ELR (cell line): ENCODE measurements at places on chromosomes 7 and 10.
A peak's percentile ranks its signal among the peaks of the same experiment; 100 is the strongest.

DNA sequence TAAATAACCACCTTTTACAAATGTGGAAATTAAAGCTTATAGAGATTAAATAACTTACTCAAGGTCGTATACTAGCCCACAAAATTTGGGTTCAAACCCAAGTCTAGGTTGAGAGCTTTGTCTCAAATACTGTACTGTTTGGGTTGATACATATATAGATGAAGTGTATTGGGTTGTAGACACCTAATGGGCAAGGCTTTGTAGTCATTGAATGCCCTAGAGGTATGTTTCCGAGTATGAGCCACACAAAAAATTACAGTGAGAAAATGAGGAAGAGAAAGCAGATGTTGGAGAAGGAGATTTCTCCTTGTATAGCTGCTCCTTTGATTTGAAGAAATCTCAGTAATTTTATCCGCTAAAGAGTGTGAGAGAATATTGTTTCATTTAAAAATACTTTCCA is 60.6 kb downstream of the C1GALT1 start:
- DNase-seq: no peak

DNA sequence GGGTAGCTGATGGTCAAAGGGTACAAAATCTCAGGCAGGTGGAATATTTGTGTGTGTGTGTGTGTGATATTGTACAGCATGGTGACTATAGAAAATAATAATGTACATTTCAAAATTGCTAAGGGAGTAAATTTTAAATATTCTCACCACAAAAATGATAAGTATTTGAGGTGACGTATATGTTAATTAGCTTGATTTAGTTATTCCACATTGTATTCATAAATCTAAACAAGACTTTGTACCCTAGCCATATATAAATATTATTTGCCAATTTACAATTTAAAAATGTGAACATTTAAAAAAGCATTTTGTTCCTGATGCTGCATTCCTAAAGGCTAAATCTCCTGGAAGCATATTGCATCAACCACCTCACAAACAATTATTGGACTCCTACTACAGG is 47.0 kb downstream of the PFKFB3 start:
- no peak for DNase-seq

GRCh38 chr7:41097501-41097900 is 605.4 kb downstream of the INHBA start:
- peak; percentile 91 for DNase-seq

DNA sequence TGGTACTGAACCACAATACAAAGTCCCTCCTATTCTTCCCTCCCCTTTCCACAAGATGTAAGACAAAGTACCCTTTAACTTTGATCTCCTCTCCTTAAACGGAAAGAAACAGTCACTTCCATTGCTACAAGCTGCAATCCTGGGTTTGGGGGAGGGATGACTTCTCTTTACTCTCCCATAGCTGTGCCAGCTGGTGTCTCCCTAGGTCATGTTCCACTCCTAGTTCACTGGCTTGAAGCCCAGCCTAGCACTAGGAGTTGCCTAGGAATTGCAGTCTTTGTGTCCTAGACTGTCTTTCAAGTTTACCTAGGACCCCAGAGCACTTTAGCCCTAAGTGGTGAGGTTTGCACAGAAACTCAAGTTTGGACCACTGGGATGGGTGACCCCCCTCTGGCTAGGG is 311.1 kb downstream of the HPSE2 start:
- no peak for DNase-seq

DNA sequence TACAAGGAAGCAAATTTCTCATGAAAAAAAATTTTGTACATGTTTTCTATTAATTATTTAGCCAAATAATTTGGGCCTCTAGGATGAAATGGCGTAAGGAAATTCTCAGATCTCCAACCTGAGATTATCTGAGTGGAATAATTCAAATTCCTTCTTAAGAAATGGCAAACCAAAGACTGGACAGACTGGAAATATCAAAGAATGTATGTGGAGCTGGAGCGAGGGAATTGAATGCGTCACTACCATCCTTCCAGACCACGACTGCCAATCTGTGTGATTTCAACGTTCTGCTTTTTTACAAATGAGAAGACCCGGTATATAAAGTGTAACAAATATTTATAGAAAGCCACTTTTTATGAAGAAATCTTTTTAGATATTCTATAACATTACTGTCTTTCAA is 12.4 kb upstream of the BLNK start:
- no peak for DNase-seq

- no peak for DNase-seq
Observed at GRCh38 chr7:6432781-6433180, 15.0 kb downstream of the DAGLB start.

DNA sequence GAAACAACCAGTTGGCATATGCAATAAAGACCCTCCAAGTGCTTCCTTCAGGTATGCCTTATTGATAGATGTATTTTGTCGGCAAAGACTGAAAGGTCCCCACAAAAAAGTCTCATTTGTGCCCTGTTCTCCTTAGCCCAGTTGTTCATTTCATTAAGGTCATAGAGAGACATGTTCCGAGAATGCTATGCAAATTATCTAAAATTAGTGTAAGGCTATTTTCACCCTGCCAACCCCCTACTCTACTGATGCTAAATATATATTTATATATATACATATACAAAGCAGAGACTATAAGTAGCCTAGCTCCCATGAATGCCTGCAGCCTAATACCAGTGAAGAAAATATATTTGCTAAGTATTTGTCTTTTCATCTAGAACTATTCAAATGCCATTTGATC is 96.7 kb upstream of the ADO start:
- DNase-seq: no peak

DNA sequence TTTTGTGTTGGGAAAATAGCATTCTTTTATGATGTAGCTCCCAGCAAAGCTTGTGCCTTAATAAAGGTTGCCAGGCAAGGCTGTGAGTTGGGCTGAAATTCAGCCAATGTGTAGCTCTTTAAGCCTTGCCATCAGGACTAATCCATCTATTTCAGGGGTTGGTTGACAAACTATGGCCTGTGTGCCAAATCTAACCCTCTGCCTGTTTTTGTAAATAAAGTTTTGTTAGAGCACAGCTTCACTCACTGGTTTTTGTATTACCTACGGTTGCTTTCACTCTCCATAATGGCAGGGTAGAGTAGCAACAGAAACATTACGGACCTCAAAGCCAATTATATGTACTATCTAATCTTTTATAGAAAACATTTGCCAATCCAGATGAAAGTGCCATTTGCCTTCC is 638.1 kb upstream of the POT1 start:
- DNase-seq: no peak

- DNase-seq: peak; percentile 44
Observed at GRCh38 chr10:117462816-117463544, 79.6 kb upstream of the EMX2 start.

DNA sequence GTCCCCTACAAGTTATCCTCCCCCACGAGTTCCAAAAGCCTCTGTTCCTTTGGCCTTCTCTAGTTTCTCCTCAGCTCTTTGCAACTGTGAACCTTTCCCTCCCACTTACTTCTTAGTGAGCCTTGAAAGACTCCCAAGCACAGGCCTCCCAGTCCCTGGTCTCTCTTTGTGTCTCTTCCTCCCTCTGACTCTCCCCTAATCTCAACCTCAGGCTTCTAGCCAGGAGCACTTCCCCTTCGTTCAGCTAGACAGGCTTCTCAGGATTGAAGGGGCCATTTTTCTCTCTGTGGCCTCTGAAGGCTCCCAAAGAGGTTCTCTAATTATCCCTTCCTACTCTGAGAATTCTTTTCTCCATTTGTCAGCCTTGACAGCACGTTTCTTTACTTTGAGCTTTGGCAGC is 50.2 kb upstream of the PHYHIPL start:
- no peak for DNase-seq

DNA sequence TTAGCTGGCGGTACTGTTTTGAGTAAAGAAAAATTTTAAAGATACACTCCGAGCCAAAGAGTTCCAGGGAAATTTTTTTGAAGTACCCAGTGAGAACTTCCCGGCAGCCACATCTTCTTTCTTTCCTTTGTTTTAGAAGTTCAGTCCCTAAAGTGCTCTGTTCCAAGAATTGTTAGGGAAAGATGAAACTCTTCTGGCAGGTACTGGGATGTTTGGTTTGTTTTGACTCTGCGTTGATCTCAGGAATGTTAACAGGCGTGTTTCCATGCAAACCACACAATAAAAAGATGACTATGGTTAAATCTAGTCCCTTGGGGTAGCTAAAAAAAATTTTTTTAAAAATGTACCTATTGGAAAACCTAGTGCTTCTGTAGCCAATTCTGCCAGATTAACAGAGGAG is 224.7 kb upstream of the PHYHIPL start:
- DNase-seq: peak; percentile 27

- DNase-seq: no peak
Observed at GRCh38 chr10:97371696-97372095, 29.4 kb downstream of the RRP12 start.

DNA sequence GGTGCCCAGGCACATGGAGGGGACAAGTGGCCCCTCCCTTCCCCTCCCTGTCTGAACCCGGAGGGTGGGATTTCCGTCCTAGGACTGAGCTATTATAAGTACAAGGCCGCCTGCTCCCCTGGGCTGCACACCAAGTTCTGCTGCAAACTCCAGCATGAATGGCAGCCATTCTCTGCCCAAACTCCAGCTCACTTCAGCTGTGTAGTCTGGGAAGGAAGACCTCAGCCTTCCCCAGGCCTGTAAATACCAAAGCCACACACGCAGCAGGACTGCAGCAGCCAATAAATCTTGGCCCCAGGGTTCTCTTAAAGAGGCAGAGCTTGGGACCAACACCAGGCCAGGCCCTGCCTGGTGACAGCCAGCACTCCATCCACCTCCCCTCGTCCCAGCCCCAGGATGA is 291.3 kb upstream of the ZMIZ1 start:
- DNase-seq: no peak

DNA sequence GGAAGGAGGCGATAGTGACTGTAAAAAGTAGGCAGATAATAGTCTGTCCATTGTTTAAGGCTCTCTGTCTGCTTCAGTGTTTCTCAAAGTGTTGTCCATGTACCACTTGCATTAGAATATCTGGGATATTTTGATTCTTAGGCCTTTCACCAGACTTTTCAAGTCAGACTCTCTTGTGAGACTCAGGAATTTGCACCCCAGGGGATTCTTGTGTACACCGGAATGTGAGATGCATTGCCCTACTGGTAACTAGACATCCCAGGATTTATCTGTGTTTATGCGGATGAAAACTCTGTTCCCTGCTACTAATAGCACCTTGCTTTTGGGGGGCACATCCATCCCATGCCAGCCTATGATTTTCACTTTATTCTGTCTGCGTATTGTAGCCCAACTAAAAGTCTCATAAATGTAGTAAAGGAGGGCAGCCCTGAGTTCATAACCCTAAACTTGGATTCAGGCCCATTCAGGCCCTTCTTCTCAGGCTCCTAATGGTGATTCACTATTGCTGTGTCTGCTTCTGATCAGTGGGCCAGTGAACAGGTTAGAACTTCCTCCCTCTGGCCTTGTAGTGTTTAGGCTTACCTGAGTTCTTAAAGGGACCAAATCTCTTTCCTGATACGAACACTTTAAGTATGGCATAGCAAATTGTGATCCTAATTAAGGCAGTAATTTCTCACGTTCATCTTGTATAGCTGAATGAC is 71.8 kb upstream of the RPA3 start:
- no peak for DNase-seq

- DNase-seq: no peak
Observed at GRCh38 chr7:117807676-117808075, 65.6 kb downstream of the CTTNBP2 start.

- no peak for DNase-seq
Observed at GRCh38 chr7:33452805-33453502, 323.6 kb downstream of the BBS9 start.

DNA sequence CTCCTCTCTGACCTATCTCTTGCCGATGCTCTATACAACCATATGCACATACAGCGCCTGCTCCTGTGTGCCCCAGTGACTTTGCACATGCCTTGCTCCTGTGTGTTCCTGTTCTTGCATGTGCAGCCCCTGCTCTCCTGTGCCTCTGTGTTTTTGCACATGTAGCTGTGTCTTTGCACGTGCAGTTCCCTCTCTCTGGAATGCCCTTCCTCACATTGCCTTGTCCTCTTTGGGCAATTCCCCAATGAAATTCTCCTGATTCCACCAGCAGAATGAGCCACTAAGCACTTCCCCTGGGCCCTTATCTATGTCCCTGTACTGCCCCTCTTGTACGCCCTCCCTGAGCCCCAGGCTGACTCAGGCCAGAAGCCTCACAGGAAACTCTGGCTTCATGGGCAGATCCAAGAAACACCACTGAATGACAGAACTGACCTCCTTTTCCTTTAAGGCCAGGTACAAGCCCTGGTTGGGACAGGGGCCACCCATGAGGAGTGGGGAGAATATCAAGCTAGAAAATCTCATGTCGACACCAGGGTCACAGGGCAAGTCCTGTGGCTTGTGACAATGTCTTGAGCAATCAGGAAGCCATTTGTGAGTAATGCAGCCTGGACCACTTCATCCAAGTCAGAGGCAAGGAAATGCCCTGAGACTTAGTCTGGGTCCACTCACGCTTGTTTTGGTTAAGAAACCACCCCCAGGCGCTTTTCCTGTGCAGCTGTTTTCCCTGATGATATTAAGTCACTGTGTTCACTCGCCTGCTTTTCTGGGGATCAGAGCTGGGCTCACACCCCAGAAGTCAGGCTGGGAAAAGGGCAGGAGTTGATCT is 1.9 kb upstream of the ARHGAP22 start:
- DNase-seq: peak; percentile 99

DNA sequence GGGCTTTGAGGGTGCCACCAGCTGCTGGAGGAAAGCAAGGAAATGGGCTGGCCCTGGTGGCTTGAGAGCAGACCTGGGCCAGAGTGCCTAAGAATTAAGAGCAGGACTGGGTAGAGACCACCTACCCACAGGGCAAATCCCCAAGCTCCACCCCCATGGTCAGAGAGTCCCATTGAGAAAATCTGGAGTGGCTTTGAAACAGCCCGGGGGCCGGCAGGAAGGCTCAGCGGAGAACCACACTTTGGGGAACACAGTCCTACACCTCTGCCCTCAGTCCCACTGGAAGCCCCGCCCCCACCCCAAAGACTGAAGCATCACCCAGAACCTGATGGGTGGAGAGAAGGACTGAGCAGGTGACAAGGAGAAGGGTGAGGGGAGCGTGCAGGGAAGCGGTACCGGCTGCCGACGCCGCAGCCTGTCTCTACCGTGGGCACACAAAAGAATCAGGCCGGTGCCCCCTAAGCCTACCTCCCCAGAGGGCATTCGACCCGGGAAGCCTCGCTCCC is 3.6 kb downstream of the SMARCD3 start:
- no peak for DNase-seq

DNA sequence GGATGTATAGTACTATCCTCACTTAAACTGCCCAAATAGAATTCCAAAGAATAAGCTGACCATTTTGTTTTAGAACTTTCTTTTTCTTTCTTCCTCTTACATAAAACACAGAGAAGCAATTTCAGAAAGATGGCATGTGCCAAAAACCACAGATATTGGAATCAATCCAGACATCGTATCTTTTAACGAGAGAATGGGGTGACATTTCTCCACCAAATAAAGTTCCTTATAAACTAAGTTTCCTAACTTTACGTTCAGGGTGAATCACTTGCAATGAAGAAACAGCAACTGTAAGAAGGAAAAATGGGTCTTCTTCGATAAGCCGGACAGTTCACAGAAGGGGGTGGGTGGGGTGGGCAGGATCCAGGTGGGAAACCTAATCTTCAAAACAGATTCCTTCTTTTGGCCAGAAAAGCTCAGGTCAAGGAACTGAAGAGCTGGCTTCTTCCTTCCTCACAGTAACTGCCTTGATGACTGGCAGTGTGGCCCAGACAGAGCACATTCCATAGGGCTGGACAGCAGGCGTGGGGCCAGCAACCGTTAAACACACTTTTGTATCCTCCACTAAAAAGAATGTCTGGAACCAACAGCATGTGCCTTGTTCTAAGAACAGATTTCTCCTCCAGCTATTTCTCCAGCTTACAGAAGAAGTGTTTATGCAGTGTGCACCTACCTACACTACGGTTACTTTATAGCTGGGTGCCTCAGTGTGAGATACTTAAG is 31.5 kb downstream of the CREB3L2 start:
- peak; percentile 84 for DNase-seq
